Spinal cord (tissue), 10 donors: ENCODE measurements at places on chromosomes 3 and 15. TPM values are rescaled to one million over a fixed set of nuclear protein-coding genes. Genes with fewer than 3 reads are reported as not detected.

The VGLL3 gene
- 2.9 TPM for polyA plus RNA-seq

The ITIH1 gene
- polyA plus RNA-seq, result not detected

The ADAMTS17 gene
- polyA plus RNA-seq, result 10.5 TPM

The PXYLP1 gene
- 41.7 TPM for polyA plus RNA-seq

The FOXP1 gene
- 27.4 TPM for polyA plus RNA-seq

The CPOX gene
- polyA plus RNA-seq, result 24.0 TPM

The EPHB1 gene
- 31.0 TPM for polyA plus RNA-seq

The P3H2 gene
- 6.4 TPM for polyA plus RNA-seq

The DPPA2 gene
- 0.23 TPM for polyA plus RNA-seq

The SLC9C1 gene
- polyA plus RNA-seq, result 0.40 TPM

The A4GNT gene
- 0.33 TPM for polyA plus RNA-seq

The PPP2R3A gene
- polyA plus RNA-seq, result 13.1 TPM

The CCDC39 gene
- polyA plus RNA-seq, result 8.4 TPM

The THSD4 gene
- 18.2 TPM for polyA plus RNA-seq

The NRG4 gene
- 9.2 TPM for polyA plus RNA-seq

The SAMMSON gene
- polyA plus RNA-seq, result 0.21 TPM

The GMNC gene
- polyA plus RNA-seq, result 2.9 TPM

The SLITRK3 gene
- 21.0 TPM for polyA plus RNA-seq
